Fibroblast of skin of left biceps (primary cell): ENCODE measurements at places on chromosomes 2 and 18.

GRCh38 chr2:30354621-30355020 is 92.4 kb upstream of the LCLAT1 start:
- DNase-seq: no peak

GRCh38 chr2:120847700-120848321 is 112.1 kb downstream of the GLI2 start:
- DNase-seq: peak; percentile 55

DNA sequence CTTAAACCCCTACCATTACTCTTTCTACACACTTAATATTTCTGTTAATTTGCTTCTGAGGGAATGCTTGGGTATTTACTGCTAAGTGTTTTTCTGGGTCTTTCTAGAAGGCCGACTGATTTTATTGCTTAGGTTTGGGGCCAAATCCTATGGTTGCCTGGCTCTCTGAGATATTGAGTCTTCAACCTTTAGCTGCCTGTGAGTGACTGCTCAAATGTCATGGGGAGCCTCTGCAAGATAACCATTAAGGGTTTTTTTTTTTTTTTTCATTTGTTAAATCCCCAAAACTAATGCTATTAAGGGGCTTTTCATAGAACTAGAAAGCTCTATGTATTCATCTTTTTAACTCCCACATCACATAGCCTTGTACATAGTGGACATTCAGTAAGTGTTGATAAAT is 5.0 kb downstream of the OSBPL6 start:
- no peak for DNase-seq

- DNase-seq: no peak
Measured at GRCh38 chr2:235619544-235619943, 125.7 kb downstream of the AGAP1 start.

DNA sequence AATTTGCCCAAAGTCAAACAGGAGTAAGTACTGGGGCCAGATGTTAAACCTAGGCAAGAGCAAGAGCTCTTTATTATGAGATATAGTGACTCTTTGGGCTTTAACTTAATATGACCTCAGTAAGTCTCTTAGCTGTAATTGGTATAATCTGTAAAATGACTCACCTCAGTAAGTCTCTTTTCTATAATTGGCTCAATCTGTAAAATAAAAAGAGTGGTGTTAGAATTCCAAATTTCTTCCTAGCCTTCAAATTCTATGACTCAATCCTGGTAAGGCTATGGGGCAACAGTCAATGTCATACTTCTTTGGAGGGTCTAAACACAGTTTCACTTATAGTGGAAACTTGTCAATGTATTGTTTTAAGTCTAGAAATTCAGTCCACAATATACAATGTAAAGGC is 1608.9 kb upstream of the PIK3C3 start:
- no peak for DNase-seq

DNA sequence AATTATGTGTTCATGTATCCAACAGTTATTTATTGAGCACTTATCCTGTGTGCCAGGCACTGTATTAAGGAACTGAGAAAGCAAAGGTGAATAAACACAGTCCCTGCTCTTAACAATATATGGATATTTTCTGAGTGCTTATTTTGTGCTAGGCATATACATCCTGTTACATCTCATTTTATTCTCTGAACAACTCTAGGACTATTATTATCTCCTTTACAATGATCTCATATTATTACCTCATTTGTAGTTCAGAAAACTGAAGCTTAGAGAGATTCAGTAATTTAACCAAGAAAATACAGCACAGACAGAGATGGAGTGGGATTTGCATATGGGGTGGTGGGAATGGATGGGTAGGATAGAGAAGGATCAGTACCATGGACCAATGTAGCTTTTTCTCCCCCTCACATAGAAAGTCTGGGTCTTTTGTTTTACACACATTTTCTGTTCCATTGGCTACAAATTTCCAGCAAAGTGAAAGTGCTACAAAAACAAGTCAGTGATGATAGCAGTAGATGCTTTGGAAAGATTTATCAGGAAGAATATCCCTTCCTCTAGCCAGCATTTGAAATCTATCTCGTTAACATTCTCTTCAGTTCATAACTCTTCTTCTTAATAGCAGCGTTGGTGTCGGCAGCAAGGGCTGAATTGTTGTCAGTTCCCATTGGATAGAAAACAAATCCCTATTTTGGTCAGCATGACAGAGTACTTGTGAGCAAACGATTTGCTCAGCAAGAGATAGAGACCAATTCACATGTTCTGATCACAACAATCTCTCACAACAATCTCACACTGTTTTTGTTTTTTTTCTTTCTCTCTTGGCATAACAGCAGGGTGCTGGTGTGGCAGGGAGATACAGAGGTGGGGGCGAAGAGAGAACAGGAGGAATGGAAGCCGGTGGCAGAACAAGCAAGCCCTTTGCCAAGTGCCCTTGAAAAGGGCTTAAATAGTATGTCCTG is 102.2 kb upstream of the KCTD1 start:
- DNase-seq: no peak

GRCh38 chr2:238097988-238098871 is 1.9 kb upstream of the ESPNL start:
- no peak for DNase-seq

GRCh38 chr18:50560681-50561629 is 1.1 kb downstream of the MAPK4 start:
- no peak for DNase-seq

DNA sequence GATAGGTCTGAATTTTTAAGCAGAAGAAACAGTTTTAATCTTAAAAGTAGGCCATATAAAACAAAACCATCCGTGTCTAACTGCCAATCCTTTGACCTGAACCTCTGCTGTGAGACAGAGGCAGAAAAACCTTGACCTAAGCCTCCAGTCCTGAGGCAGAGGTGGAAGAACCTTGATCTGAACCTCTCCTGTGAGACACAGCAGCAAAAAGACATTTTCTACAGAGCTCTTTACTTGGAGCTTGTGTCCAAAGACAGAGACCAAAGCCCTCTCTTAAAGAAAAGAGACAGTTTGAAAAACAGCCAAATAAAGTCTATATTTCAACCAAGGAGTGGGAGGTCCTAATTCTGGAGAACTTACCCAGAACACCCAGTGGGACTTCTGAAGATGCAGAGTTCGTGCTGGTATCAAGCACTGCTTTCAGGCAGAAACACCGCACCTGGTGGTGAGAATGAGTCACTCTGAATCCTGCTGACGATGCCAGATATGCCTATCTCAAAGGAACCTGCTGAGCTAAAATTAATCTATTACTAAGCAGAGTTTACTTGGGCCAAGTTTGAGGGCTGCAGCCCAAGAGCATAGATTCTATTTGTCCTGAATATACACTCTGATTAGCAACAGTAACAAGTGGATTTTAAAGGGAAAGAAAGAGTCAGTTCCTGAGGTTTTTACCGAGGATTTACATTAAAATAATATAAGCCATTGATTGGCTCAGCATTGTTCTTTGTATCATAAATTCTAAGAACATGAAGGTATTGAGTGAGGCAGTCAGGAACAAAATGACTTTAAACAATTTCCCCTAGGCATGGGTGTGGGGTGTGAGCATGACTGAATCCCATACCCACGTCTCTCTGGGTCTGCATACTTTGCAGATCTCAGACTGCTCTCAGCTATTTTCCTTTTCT is 806.4 kb downstream of the TRIB2 start:
- DNase-seq: no peak

DNA sequence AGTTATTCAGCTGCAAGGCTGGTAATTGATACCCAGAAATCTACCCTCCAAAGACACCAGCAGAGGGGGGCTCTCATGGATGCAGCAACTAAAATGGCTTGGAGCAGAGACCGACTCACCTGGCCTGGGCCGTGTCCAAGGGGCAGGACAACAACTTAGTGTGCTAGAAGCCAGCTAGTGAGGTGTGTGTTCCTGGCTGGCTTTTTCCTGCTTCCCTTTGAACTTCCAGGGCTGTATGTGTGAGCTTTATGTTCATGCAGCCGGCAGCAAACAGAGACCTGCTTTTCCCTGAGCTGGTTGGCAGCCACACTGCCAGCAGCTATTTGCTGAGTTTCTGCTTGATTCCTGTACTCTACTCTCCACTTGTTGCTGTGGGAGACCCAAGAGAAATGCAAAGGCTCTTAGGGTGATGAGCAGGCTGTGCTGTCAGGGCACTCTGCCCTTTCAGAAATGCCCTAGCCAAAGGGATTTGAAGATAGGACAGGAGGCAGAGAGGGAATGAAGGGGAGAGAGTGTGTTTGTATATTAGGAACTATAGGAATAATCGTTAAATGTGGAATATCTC is 23.7 kb upstream of the GRP start:
- no peak for DNase-seq

GRCh38 chr2:10911291-10912075 is at the start of gene KCNF1:
TSS of gene KCNF1 (plus strand) at chr2:10911934. CDS start at chr2:10912427, 493 bp downstream.
- DNase-seq: peak; percentile 8

GRCh38 chr2:9403924-9404323 is 19.4 kb downstream of the ITGB1BP1 start:
- DNase-seq: no peak

- no peak for DNase-seq
Measured at GRCh38 chr2:120679526-120679925, 56.1 kb upstream of the GLI2 start.

DNA sequence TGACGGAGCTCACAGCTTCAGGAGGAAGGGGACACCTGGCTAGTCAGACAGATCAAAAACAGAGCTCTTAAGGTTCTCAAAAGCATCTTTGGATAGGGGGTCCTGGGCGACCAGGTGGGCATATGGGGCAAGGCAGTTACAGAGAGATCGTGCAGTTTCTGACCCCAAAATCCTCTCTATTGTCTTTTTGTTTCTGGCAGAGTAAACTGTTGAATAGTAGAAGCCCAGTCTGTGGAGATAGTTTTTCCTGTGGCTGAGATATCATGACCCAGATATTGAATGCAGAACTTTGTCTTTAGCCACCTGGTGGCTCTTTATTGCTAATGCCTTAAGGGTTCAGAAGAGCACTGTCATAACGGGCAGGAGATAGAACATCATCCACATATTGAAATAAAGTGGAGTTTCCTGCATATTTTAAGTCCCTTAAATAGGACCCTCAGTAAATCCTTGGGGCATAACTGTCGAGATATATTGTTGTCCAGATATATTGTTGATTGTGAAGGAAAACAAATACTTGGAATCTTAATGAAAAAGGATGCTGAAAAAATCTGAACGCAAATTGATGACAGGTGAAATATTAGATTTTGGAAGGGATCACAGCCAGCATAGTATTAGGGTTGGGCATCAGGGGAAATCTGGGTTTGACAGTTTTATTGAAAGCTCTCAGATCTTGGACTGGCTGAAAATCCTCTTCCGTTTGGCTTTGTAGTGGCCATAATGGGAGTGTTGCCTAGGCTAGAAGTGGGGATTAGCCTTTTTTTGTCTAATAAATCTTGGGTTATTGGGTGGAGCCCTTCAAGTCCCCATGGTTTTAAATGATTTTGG is 14.1 kb upstream of the ZDBF2 start:
- no peak for DNase-seq

- no peak for DNase-seq
Measured at GRCh38 chr18:41145516-41145915, 809.5 kb upstream of the PIK3C3 start.
